Daoy (cell line): ENCODE measurements at places on chromosomes 7 and 10. TPM values are rescaled to one million over a fixed set of nuclear protein-coding genes. Genes with fewer than 3 reads are reported as not detected.

Gene SPDYE18
- total RNA-seq, result not detected in 2 replicates

Gene SH2B2
- 2.2 and 5.3 TPM in 2 replicates for total RNA-seq

Gene CPA2
- total RNA-seq, result 0.11 TPM in 1 of 2 replicates, not detected in the other

Gene TMEM140
- 0.48 and 1.2 TPM in 2 replicates for total RNA-seq

Gene OGA
- 47.6 and 58.9 TPM in 2 replicates for total RNA-seq

Gene OR6B1
- total RNA-seq, result not detected in 2 replicates

Gene C7orf33
- not detected in 2 replicates for total RNA-seq

Gene SEMA3C
- 63.5 and 123 TPM in 2 replicates for total RNA-seq

Gene AQP1
- 1.0 and 1.6 TPM in 2 replicates for total RNA-seq

Gene HSPA12A
- total RNA-seq, result 4.9 and 11.0 TPM in 2 replicates

Gene BHLHA15
- total RNA-seq, result not detected in 2 replicates

Gene TACC2
- total RNA-seq, result 10.1 and 15.7 TPM in 2 replicates

Gene ZC3HAV1L
- 5.4 and 7.9 TPM in 2 replicates for total RNA-seq

Gene MASTL
- 15.1 and 15.3 TPM in 2 replicates for total RNA-seq

Gene UBE2D4
- total RNA-seq, result 39.8 and 46.2 TPM in 2 replicates

Gene FOXI2
- total RNA-seq, result 0.06 TPM in 1 of 2 replicates, not detected in the other

Gene FAM131B
- 2.2 and 4.0 TPM in 2 replicates for total RNA-seq

Gene FEZF1
- total RNA-seq, result 0.03 and 0.69 TPM in 2 replicates

Gene ADAM12
- total RNA-seq, result 33.8 and 59.9 TPM in 2 replicates

Gene MYL10
- total RNA-seq, result not detected in 2 replicates

Gene DOCK1
- 16.4 and 19.1 TPM in 2 replicates for total RNA-seq

Gene CALN1
- total RNA-seq, result 1.3 and 2.8 TPM in 2 replicates

Gene HOXA10
- 12.3 and 31.2 TPM in 2 replicates for total RNA-seq

Gene CYCS
- total RNA-seq, result 176 and 218 TPM in 2 replicates

Gene SH2D4B
- 0.06 TPM in 1 of 2 replicates, not detected in the other for total RNA-seq

Gene FFAR4
- total RNA-seq, result not detected in 2 replicates

Gene PRKG1
- total RNA-seq, result 1.5 TPM in 2 replicates

Gene PKD1L1
- 0.17 and 0.18 TPM in 2 replicates for total RNA-seq

Gene ECHDC3
- total RNA-seq, result 7.9 TPM in 2 replicates

Gene TMEM176A
- 0.33 and 2.6 TPM in 2 replicates for total RNA-seq

Gene TPK1
- 5.5 and 9.0 TPM in 2 replicates for total RNA-seq

Gene DNAJC30
- total RNA-seq, result 0.06 and 1.0 TPM in 2 replicates

Gene SPDYE11
- total RNA-seq, result not detected in 2 replicates
